ENCODE measurements at places on chromosomes 3 and 15. TPM values are rescaled to one million over a fixed set of nuclear protein-coding genes. Genes with fewer than 3 reads are reported as not detected.

GOLGA8O gene
- total RNA-seq: 0.13 TPM

ZBBX gene
- 0.13 TPM for total RNA-seq

PDZRN3 gene
- 0.13 TPM for total RNA-seq

MITF gene
- 5.7 TPM for total RNA-seq

SLC22A13 gene
- total RNA-seq: under 0.01 TPM

PRSS50 gene
- not detected for total RNA-seq

SLC27A2 gene
- 3.7 TPM for total RNA-seq

CCR5 gene
- not detected for total RNA-seq

CD200R1 gene
- not detected for total RNA-seq

TRIM71 gene
- total RNA-seq: under 0.01 TPM

KBTBD13 gene
- not detected for total RNA-seq

FAM107A gene
- 0.76 TPM for total RNA-seq
